ENCODE measurements at places on chromosomes 1 and 21. TPM values are rescaled to one million over a fixed set of nuclear protein-coding genes. Genes with fewer than 3 reads are reported as not detected.

The BSND gene
- polyA plus RNA-seq: 0.04 TPM

The TSPEAR gene
- 0.13 TPM for polyA plus RNA-seq

The IFI6 gene
- polyA plus RNA-seq: 70.6 TPM

The MGST3 gene
- polyA plus RNA-seq: 166 TPM

The RHD gene
- 1.0 TPM for polyA plus RNA-seq

The MANEAL gene
- 2.9 TPM for polyA plus RNA-seq

The ST6GALNAC3 gene
- 5.0 TPM for polyA plus RNA-seq

The NTMT2 gene
- 0.59 TPM for polyA plus RNA-seq

The ARTN gene
- 1.6 TPM for polyA plus RNA-seq

The SERPINC1 gene
- 0.16 TPM for polyA plus RNA-seq

The C1orf226 gene
- 0.72 TPM for polyA plus RNA-seq

The SELP gene
- 1.2 TPM for polyA plus RNA-seq
